HTR-8/SVneo (cell line): ENCODE measurements at places on chromosomes 16 and 17.

DNA sequence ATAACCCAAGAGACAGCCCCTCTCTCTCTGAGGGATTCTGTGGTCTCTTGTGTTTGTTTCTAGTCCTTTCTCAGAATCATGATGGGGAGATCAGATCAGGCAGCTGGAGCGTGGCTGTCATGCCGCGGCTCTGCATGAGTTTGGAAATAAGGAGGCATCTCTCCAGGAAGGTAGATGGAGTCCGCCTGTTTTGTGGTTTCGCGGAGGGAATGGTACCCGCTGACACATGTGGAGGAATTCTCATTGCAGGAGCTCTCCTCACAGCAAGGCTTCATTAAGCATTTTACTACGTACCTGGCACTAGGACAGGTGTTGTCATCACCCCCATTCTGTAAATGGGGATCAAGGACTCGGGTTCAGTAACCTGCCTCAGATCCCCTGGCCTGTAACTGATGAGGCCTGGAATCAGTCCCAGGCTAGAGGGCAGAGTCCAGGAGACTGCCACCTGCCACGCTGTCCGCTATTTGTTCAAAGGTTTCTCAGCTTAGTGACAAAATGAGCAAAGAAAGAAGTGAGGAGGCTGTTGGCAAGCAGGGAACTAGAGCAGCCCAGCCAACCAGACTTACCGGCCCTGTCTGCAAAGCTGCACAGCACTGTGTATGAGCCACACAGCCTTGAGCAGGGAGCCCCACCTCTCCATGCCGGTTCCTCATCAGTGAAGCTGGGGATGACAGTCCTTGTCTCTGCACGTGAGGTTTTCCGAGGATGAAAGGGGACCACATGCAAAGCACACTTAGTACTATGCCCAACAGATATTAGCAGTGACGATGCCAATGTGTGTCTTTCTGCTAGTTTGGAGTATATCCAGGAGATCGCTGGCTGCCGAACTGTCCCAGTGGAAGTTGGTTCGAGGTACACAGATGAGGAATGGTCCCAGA is 11.0 kb downstream of the KDM8 start:
- no peak for DNase-seq

GRCh38 chr17:882827-883585 is 96.6 kb downstream of the NXN start:
- DNase-seq: peak; percentile 61

GRCh38 chr16:72800524-72801161 is 247.3 kb downstream of the ZFHX3 start:
- DNase-seq: no peak

DNA sequence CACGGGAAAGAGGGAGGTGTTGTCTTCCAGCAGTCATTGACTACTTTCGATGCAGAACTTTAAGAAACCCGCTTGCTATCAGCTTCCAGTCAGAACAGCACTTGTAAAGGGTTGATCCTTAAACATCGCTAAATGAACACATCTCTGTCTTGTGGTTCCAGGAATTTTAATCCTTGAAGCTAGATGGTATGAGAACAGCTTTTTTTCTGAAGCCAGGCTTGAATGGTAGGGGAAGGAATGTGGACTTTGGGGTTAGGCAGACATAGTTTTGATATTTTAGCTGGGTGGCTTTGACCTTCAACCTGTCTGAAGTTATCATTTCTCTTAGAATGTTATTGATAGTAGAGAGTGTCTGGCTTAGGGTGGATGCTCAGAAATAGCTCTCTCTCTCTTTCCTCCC is 81.1 kb downstream of the RGS9 start:
- DNase-seq: no peak

DNA sequence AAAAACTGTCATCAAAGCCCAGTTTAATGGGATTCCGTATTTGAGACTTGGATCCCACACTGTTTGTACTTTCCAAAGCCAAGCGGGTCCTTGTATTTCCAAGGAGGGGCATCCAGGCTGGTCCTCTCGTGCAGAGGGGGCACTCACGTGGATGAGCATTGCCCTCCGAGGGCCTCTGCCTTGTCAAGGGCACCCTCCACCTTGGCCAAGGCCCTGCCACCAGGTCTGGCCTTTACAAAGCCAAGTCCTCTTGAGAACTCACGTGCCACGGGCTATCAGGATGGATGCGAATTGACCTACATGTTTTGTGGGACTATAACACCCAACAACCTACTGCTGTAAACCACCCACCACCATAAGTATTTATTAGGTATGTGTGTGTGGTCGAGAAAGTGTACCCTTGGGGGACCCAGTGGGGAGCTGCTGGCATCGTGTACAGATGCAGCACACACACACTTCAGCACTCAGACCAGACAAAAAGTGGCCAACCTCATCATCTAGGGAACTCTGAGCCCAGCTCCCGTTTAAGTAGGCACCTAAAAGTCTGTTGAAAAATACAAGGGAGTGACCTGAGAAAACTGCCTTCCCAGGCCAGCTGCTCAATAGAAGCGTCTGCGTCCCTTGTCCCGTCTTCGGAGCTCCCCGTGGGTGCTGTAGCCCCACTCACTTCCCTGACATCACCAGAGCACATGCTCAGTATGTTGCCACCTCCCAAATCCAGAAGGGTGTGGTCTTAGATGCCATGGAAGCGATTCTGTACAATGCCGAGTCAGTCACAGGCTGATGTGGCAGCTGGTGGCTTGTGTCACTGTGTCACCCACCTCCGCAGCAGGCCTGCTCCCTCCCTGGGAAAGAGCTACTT is 12.9 kb downstream of the MAP1LC3B start:
- no peak for DNase-seq

- DNase-seq: no peak
Measured at GRCh38 chr16:65524997-65525396, 403.1 kb upstream of the CDH11 start.

DNA sequence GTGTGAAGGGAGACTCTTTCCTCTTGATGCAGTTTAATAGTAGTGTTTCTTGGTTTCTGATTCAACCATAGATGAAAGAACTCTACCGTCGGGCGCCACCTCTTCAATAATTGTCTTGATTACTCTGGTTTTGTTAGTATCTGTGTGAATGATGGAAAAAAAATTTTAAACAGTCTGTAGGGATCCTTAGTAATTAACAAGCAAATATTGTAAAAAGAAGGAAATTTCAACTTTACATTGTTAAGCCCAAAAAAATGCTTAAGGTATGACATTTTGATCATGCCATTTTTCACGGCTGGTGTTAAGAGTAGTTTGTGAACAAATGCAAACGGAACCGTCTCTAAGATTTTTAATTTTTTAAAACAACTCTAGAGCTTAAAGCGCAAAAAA is 4.1 kb downstream of the KRT10 start:
- DNase-seq: no peak

GRCh38 chr16:81637336-81638235 is 141.5 kb upstream of the PLCG2 start:
- no peak for DNase-seq

DNA sequence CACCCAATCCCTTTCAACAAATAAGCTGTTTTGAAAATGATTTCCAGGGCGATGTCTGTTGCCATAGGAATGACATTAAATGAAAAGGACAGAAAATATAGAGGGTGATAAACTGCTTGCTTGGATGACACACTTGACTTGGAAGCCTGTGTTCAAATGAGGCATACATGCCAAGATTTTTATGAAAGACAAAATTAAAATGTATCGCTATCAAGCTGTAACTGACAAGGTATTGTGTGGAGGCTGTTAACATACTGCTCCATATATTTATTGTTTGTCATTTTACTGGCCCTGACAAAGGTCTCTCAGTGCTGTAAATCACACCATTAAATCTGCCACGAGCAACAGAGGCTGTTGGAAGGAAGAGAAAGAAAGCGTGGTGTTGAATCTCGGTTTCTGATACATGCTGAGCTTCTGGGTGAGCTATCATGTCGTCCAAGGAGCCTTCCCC is 456.2 kb upstream of the SALL1 start:
- no peak for DNase-seq

DNA sequence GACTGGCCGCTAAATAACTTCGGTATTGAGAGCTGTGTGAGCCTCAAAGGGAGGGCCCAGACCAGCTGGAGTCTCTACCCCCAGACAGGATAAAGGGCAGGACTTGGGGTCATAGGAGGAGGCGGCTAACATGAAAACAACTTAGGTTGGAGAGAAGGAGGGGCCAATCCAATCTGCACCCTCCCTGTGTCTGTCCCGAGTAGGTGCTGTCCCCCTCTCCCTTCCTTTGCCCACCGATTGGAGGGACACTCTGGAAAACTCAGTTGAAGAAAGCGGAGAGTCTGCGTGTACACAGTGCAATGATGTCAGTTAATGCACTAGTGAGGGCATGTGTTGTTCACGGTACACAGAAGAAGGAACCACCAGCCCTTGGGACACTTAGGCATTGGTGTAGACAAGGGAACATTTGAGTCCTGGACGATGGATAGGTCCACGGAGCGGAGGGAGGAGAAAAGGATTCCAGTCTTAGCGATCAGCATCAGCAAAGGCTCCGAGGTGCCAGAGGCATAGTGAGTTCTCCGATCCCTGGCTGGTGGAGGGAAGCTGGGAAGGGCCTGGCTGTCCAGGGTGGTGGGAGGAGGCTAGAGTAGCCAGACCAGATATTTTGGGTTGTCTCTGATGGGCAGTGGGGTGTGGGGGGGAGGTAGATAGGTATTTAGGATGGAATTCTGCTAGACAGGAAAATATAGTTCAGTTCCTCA is 761 bp downstream of the NOL3 start:
- no peak for DNase-seq

DNA sequence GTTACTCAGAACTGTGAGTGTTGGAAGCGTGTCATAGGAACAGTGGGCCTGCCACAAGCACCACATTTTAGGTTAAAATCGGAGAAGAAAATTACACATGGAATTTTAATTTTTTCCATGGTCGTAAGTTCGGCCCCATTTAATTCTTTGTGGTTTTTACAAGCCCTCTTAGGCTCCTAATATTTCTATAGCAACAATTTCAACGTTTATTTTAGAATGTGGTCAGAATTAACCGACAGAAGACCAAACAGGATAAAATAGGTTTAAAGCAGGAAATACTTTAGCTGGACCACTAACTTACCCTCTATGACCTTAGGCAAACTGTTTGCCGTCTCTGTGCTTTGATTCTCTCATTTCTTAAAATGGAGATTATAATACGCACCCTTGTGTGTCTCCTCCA is 69.9 kb downstream of the FTO start:
- DNase-seq: no peak

- no peak for DNase-seq
Measured at GRCh38 chr16:56143666-56144065, 47.6 kb upstream of the GNAO1 start.

- DNase-seq: no peak
Measured at GRCh38 chr16:89358030-89359005, 132.0 kb downstream of the ANKRD11 start.

GRCh38 chr16:29312835-29313558 is 93.5 kb downstream of the NPIPB11 start:
- no peak for DNase-seq

GRCh38 chr17:48628649-48629410 is 2.7 kb upstream of the HOXB9 start:
- no peak for DNase-seq

DNA sequence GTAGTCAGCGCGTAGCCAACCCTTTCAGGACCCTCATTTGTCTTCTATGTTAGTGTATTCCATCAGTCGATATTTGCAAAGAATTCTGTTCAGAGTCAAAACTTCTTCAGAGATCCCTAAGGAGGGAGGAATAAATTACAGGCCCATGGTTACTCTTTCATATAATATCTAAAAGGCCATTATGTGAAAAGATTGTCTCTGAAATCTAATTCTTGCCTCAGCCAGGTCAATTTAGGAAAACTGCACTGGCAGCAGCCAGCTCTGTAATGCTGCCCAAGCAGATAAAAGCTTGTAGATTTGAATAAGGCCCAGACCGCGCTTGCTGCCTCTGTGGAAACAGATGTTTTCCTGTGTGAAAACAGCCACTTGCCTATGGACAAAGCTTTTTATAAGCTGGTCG is 379.8 kb downstream of the CNTNAP4 start:
- no peak for DNase-seq

DNA sequence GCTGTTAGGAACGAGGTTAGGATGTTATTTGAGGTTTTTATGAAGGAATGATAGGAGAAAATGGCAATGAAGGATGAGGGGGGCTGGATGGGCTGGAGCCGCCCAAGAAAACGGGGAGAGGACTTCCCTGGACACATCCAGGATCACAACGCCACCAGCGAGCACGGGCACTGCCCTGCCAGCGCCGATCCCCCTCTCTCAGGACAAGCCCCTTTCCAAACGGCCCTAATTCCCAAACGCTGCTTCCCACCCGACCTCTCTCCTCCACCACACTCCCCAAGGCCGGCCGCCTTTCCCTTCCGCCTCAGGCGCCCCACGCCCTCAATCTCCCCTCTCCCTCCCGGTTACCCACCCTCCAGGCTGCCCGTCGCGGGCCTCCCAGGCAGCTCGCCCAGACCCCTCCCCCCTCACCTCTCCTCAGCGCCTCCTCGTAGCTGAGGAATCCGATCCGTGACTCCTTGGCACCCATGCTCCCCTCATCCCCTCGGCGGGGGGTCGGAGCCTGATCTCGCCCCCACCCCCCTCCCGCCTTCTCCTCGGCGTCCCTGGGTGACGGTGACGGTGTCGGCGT is 377 bp downstream of the USP32 start:
- peak; percentile 90 for DNase-seq

GRCh38 chr16:25093208-25094061 is 18.1 kb upstream of the LCMT1 start:
- no peak for DNase-seq

- DNase-seq: no peak
Measured at GRCh38 chr17:18185391-18185790, 1.8 kb downstream of the ALKBH5 start.

- no peak for DNase-seq
Measured at GRCh38 chr16:75423723-75424104, 9.6 kb downstream of the CFDP1 start.

- DNase-seq: no peak
Measured at GRCh38 chr17:78279360-78279990, 48.0 kb downstream of the TMEM235 start.

GRCh38 chr17:68452724-68453290 is 4.5 kb downstream of the WIPI1 start:
- DNase-seq: no peak

DNA sequence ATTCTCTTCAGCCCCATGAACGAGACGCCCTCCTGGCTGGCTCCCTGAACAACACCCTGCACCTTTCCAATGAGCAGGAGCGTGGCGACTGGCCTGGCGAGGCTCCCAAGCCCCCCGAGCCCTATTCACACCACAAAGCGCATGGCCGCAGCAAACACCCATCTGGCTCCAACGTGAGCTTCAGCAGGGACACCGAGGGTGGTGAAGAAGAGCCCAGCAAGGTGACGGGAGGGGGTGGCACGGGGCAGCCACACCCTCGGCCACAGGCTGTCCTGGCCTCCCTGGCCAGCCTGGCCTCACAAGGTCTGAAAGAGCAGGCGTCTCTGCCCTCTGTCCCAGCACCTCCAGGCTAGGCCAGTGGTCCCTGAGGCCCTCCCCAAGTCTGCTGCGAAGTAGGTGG is 23.7 kb downstream of the CASKIN2 start:
- no peak for DNase-seq

- peak; percentile 77 for DNase-seq
Measured at GRCh38 chr17:794876-795275, 12.7 kb downstream of the MRM3 start.
